ENCODE measurements at places on chromosomes 2 and 18.

- DNase-seq, result peak; percentile 70
These were observed 181.4 kb downstream of the SMAD2 start for GRCh38 chr18:47748847-47749599.

DNA sequence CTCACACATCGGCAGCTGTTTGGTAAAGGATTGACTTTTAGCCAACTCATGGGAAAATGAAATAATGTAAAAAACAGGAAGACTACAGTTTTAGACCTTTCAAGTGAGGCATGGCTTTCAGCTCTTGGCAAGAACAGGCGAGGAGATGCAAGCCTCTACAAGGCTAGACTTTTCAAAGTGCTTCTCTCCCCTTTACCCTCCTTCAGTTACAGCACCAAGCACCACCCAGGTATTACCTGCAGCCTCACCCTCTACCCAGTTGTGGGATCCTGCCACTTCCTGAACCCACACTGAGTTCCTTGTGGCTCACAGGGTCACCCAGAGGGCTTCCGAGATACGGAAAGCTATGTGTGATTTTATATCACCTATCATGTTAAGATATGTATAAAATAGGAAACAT, 14.7 kb downstream of the UGT1A10 start:
- no peak for DNase-seq

DNA sequence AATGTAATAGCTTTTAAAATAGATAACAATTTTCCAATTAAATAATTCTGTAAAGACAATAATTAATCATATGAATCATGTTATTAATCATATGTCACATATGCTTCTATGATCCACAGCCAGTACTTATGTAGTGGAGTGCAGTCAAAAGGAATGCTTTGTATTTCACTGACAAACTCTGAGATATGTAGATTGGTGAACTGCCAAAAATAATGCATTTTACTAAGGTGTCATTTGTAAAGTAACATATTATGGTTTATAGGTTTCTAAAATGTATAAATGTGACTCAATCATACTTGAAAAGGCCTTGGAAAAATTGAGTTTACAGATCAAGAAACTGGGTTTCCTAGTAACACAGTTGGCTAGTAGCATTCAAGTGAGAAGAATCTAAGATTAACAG, 93.8 kb upstream of the KCNH7 start:
- no peak for DNase-seq

- no peak for DNase-seq
These were observed 154.9 kb upstream of the SOX11 start for GRCh38 chr2:5537180-5537688.

GRCh38 chr2:25266399-25266798, 75.3 kb downstream of the DNMT3A start:
- DNase-seq, result no peak

GRCh38 chr2:100113990-100114433, 28.4 kb downstream of the AFF3 start:
- DNase-seq, result no peak

DNA sequence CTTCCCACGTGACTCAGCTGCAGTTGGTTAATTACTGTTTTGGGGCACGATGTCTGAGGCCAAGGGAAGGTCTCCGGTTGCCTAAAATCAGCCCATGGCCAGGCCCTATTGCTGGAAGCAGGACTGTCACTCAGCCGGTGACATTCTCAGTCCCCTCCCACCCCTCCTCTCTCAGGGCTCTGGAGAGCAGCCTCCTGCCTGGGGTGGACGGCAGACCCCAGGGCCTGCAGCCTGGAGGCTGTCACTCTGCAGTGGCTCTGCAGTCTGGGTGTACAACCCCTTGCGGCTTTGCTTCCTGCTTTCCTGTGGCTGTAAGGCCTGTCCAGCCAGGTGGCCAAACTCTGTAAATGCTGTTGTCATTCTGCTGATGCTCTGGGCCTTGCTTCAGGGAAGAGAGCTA, 32.8 kb downstream of the ZBTB7C start:
- no peak for DNase-seq

- DNase-seq, result no peak
These were observed 30.8 kb downstream of the C18orf54 start for GRCh38 chr18:54388203-54389142.

- DNase-seq, result no peak
These were observed 1.1 kb downstream of the TRAF3IP1 start for GRCh38 chr2:238321467-238321866.

- DNase-seq, result no peak
These were observed 524.1 kb upstream of the CNTNAP5 start for GRCh38 chr2:123500988-123501387.

- no peak for DNase-seq
These were observed 279.9 kb upstream of the CELF4 start for GRCh38 chr18:37845498-37845897.

GRCh38 chr18:41630232-41630886, 324.7 kb upstream of the PIK3C3 start:
- DNase-seq, result no peak

- DNase-seq, result no peak
These were observed 155.1 kb downstream of the FIGN start for GRCh38 chr2:163580757-163581156.

DNA sequence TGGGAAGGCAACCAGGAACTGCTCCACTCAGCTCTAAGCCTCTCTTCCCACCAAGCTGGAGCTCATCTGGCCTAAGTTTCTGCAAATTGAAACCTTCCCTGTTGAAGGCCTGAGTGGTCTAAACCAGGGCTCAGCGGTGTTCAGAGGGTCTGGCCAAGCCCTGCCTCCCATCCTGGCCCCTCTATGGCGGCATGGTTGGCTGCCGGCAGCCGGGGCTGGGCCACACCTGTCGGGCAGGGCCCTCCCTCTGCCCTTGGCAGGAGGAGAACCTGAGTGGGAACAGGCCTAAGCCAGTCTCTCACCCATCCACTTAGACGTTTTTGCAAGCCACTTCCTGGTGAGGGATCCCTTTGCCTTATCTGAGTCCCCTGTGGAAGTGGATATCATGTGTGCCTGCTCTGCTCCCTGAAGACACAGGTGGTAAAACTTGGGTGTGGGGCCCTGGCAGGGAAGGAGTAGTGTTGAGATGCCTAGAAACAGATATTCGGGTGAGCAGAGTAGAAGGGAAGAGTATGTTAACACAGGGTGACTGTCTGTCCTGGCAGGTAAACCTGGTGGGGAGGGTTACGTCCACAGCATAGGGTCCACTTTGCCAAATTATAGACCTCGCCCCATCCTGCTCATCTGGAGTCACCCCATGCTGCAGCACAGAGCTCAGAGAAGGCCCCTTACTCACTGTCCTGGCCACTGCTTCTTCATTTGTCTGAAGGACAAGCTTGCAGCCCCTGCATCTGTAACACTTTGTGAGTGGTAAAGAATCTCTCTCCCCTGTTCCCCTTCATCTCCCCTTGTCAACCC, 63.0 kb upstream of the SIX2 start:
- DNase-seq, result no peak

GRCh38 chr2:105843476-105844374, 99.0 kb downstream of the NCK2 start:
- no peak for DNase-seq

- DNase-seq, result peak; percentile 45
These were observed 24.6 kb upstream of the ATOH8 start for GRCh38 chr2:85728883-85729824.

- DNase-seq, result no peak
These were observed 288.1 kb upstream of the FIGN start for GRCh38 chr2:164023896-164024295.

- no peak for DNase-seq
These were observed 4.9 kb downstream of the DLGAP1 start for GRCh38 chr18:4450065-4450658.

DNA sequence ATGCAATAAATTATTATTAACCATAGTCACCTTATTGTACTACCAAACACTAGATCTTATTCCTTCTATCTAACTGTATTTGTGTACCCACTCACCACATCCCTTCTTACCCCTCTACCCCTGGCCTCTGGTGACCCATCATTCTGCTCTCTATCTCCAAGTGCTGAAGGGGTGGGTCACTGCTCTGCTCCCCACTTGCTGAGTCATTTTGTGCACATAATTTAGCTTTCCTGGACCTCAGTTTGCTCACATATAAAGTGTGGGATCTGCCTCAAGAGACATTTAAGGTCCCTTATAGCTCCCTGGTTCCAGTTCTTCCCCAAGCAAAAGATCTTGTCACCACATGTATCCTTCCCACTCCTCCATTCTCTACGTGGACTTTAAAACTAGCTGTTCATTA, 169.4 kb downstream of the ZNF385B start:
- no peak for DNase-seq

GRCh38 chr2:221389904-221390303, 182.2 kb downstream of the EPHA4 start:
- DNase-seq, result no peak

GRCh38 chr2:151395509-151396374, 14.0 kb upstream of the RIF1 start:
- no peak for DNase-seq

GRCh38 chr2:120943403-120944034, 207.9 kb downstream of the GLI2 start:
- no peak for DNase-seq

- DNase-seq, result no peak
These were observed 203.5 kb downstream of the MGAT5 start for GRCh38 chr2:134457353-134457752.

DNA sequence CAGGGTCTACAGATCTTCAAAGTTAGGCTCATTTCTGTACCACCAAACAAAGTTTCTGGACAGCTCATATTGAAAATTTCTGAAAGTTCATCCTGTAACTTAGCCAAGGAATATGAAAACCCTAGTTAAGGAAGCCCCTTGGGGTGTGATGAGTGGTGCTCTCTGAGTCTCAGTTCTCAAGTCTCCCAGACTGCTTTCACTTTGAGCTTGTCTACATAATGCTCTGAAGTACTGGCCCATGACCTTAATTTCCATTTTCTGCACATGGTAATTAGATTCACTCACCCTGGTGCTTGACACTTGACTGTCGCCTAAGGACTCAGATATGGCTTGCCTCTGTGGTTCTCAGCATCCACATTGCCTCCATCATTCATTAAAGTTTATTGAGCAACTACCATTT, 51.7 kb upstream of the SATB2 start:
- DNase-seq, result no peak

GRCh38 chr2:230694241-230694640, 18.4 kb upstream of the CAB39 start:
- DNase-seq, result no peak

DNA sequence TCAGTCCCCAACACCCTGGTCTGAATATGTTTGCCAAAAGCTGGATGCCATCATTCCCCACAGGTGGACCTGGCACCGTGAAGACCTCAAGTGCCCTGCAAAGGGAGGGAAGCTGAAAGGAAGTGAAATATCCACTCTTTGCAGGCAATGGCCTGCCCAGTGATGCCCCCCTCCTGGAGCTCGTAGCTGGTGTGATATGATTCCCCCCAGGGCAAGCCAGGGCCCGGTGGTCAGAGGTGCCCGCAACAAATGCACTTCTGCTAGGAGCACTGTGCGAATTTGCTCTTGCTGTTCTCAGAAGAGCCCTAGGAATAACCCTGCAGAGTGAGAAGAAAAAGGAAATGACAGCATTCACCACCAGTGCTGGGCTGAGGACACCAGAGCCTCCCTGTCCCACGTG, 247.4 kb downstream of the KLHL29 start:
- DNase-seq, result no peak

GRCh38 chr2:23347471-23348092, 37.4 kb upstream of the KLHL29 start:
- no peak for DNase-seq

DNA sequence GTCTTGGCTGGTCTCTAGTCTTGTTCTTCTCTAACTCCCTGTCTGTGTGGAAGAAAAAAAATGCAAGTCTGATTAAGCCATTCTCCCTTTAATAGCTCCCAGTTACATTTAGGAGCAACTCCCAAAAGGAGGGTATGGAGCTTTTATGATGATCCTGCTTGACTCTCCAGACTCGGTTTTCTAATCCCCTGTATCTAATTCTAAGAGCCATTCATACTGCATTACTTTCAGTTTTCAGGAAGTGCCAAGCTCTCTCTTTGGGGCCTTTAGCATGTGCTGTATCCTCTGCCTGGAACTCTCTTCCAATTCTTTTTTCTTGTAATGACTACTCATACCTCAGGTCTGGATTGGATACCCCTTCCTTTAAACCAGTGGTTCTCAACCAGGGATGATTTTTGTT, 219.7 kb upstream of the SPRED2 start:
- DNase-seq, result no peak

- DNase-seq, result no peak
These were observed 170.4 kb downstream of the C1D start for GRCh38 chr2:67892339-67892846.

DNA sequence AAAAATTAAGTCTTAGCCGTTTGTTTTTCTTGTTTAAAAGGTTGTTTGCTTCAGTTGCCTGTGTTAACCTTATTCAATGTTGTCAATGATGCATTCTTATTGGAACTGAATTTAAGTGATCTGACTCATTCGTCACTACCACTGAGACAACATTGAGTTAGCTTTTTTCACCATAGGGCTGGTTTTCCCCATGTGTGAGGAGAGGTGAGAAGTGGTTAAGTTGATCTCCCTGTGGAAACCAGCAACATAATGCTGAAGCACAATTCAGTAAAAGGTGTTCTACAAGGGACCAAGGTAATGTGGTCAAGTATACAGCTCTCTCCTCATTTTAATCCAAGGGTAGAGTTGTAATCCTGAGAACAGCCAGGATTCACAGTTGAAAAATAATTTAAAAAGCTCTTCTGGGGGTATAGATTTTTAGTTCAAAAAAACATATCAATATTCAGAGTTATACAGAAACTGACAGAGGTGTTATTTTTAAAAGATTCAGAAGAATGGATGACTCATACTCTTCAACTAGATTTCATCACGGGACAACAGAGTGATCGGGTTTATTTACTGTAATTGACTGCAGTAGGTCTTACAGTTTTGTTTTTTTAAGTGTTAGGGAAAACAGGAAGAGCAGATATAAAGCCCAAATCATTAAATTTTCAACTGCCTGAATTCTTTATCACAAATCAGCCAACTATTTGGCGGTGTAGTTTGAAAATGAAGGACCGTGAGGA, 12.6 kb downstream of the NOP58 start:
- DNase-seq, result no peak

DNA sequence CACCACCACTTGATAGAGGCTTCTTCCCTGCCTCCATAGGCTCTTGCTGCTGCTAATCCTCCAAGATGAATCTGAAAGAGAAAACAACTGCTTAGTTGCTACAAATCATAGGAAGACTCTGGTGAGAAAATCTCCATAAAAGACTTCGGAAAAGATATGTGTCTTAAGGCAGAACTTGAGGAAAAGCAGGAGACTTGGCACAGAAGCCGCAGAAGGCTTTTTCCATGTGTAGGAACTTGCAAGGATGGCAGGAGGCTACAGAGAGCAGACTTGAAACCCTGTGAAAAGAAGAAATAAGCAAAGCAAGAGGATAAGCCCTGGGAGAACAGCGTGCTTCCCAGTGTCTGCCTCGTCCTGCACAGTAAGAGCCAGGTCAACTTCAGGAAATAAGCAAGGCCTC, 128.2 kb upstream of the NDUFV2 start:
- no peak for DNase-seq

DNA sequence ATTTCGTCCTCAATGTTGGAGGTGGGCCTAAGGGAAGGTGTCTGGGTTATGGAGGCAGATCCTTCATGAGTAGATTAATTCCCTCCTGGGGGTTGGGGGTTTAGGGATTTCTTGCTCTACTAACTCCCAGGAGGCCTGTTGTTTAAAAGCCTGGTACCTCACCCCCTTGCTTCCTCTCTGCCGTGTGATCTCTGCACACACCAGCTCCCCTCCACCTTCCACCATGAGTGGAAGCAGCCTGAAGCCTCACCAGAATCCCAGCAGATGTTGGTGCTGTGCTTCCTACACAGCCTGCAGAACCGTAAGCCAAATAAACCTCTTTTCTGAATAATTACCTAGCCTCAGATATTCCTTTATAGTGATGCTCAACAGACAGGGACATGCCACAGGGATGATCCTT, 141.5 kb downstream of the ZNF516 start:
- no peak for DNase-seq

Measured in stimulated activated naive CD4-positive, alpha-beta T cell treated with Interleukin-2 at 50 U/mL for 16 hours (primary cell).